Cardiac fibroblast (primary cell): ENCODE measurements at places on chromosomes 2 and 18.

DNA sequence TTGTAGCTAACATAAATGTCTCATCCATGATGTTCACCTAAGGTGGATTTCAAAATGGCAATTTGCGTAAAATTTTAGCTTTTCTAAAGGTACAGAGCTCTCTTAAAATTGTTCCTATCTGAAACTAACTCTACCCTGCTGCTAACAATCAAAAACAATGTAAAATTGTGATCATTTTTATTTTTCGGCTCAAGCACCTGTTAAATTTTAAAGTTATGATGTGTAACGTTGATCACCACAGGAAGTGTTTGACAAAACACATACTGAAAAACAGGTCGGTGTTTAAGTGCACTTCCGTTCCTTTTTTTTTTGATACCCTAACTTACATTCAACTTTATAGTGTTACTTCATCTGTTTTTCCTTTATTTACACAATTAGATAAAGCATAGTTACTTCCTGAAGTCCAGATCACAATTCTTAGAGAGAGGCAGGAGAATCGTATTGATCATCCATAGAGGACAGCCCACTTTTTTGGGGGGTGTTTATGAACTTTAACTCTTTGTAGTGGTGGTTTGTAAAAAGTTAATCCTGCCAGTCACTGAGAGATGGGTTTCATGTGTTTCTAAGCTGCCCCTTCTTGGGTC is 6.0 kb upstream of the NCK2 start:
- no peak for DNase-seq

- DNase-seq, result peak; percentile 14
These were observed 30.4 kb upstream of the MGAT4A start for GRCh38 chr2:98761267-98761781.

GRCh38 chr2:240957656-240958365 is 40.6 kb upstream of the SNED1 start:
- DNase-seq, result no peak

DNA sequence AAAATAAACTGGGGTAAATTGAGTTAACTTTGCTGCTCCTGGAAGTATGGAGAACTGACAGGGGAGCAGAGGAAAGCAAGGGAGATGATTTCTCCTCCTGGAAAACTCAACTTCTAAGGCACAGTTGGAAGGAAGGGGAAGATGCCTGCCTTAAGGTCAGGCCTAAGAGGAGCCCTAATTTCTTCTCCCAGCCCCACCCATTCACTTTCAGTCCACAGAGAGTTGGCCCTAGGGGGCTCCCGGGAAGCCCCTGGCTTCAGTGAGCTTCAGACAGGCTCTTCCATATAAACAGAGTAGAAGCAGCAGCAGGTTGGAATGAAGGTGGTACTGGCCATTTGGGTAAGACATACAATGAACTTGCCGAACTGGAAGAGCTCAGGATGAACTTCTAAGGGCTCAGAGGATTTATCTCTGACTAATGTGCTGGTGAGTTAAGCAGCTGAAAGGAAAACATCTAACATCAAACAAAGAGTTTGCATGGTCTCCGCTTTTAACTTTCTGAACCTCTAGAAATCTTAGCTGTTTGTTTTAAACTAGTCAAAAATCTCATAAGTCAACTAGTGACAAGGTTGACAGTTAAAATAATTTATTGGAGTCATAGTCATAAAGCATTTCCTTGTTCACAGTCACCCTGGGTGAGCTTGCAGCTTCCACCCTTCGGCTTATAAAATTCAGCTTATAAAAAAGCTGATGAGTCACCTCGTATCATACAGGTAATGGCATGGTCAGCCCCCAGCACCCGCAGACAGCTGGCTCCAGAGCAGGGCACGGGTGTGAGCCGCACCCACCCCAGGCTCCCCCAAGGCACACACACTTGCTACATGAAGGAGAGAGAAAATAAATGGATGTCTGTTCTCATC is 9.8 kb downstream of the MALL start:
- DNase-seq, result no peak

GRCh38 chr2:11786592-11786991 is 40.2 kb downstream of the LPIN1 start:
- DNase-seq, result no peak

- DNase-seq, result peak; percentile 39
These were observed 155.0 kb downstream of the TTC32 start for GRCh38 chr2:19746611-19747309.

- DNase-seq, result no peak
These were observed 83.0 kb upstream of the FZD7 start for GRCh38 chr2:201950606-201951005.

DNA sequence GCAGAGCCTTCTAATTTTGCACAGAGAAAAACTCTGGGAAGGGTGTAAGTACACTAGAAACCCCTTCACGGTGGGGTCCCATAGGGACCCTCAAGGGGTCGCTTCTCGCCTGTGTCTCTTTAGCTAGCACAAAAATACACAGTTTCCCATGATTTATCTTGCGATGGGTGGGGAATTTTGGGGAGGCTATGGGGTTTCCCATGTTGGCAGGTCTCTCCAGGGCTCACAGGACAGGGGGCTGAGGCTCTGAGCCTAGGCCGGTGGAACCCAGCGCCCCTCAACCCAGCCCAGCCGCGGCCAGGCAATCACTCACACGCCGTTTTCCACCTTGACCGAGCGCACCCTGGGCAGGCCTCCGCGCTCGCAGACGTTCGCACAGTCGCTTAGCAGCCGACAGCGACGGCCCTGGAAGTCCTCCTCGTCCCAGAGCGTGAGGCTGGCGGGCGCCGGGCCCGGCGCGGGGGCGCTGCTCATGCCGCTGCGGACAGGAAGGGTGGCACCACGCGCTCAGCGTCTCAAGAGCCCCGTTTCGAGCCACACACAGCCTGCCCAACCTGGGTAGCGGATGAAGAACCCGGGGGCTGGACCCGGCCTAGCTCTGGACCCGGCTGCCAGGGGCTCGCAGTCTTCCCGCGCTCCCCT is 398 bp downstream of the CRYBA2 start:
- no peak for DNase-seq

DNA sequence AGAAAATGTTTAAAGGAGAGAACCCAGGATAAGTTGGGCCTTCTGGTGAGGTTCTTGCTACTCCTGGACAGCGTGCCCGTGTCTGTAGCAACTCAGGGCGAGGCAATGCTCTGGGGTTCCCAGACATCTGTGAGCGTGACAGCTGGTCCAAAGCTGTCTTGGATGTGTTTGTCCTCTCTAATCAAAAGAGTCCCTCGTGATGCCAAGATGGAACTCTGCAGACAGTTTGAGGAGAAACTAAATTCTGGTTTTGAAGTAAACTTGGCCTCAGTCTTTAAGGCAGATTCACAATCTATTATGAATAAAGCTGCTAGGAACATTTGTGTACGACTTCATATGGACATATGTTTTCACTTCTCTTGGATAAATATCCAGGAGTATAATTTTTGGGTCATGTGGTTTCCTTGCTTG is 47.3 kb downstream of the TMEM17 start:
- DNase-seq, result no peak

DNA sequence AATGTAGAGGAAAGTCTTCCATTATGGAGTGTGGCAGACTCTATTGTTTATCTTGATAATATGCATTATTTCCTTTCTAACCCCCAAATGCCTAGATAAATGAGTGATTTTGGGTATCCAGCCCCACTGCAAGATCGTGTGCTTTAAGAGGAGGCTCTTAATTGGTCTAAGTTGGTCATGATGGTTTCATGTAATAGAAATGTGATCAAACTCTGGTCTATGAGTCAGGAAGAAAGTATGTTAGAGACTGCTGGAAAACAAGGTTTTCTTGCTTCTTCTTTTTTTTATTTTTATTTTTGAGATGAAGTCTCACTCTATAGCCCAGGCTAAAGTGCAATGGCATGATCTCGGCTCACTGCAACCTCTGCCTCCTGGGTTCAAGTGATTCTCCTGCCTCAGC is 344.5 kb upstream of the TNP1 start:
- DNase-seq, result peak; percentile 74

DNA sequence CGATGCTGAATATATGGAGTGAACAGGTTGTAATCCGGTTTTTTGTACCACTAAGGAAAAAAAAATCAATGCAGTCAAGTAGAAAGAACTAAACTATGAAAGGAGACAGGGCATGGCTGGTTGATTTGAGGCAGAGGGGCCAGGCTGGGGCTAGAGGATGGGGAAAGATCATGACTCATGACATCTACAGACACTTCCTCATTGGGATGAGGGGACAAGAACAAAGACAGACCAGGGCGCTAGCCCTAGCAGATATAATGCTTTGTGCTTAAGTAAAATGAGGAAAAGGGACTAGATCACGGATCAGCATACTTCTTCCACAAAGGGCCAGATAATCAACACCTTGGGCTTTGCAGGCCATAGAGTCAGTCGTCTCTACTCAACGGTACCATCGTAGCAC is 55.8 kb downstream of the ST6GAL2 start:
- DNase-seq, result no peak

GRCh38 chr2:39486071-39486470 is 49.0 kb upstream of the MAP4K3 start:
- no peak for DNase-seq

- peak; percentile 27 for DNase-seq
These were observed 570 bp downstream of the SCRN3 start for GRCh38 chr2:174395969-174396630.

GRCh38 chr2:149375801-149376361 is 45.5 kb downstream of the LYPD6 start:
- no peak for DNase-seq

- DNase-seq, result peak; percentile 51
These were observed 270.0 kb upstream of the FN1 start for GRCh38 chr2:215705771-215706361.

- no peak for DNase-seq
These were observed 3.1 kb downstream of the RMC1 start for GRCh38 chr18:23506393-23506792.

DNA sequence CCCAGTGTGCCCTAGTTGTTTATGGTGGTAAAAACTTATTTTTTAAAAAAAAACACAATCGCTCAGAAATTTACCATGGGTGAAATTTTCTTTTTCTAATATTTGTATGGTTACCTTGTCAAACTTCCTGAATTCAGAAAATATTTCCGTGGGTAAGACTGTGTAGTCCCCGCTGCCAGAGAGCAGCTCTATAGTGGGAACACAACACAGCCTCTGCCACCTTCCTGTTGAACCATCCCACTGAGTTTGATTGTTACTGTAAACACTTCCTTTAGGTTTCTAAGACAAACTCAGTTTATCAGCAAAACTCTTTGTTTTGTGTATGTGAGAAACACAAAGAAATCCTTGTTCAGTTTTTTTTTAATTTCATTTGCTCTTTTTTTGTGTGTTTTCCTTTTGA is 17.9 kb downstream of the DNAH6 start:
- no peak for DNase-seq

DNA sequence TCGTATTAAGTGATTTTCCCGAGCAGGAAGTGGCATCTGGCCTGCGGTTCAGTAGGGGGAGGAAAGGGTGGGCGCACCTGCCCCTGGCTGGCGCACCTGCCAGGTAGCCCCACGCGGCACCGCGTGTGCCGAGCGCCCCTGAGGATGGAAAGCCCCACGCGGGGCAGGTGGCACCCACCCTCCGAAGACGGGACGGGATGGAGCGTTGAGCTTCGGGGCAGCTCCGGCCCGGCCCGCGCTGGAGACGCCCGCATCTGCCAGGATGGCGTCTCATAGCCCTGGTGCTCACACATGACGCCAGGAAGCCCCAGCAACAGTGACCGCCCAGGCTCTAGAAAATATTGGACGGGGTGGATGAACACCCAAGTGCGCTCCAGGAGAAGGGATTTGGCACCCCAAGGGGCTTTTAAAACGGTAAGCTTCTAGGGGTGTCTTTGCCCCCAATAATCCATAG is 2.5 kb upstream of the NFATC1 start:
- DNase-seq, result no peak

DNA sequence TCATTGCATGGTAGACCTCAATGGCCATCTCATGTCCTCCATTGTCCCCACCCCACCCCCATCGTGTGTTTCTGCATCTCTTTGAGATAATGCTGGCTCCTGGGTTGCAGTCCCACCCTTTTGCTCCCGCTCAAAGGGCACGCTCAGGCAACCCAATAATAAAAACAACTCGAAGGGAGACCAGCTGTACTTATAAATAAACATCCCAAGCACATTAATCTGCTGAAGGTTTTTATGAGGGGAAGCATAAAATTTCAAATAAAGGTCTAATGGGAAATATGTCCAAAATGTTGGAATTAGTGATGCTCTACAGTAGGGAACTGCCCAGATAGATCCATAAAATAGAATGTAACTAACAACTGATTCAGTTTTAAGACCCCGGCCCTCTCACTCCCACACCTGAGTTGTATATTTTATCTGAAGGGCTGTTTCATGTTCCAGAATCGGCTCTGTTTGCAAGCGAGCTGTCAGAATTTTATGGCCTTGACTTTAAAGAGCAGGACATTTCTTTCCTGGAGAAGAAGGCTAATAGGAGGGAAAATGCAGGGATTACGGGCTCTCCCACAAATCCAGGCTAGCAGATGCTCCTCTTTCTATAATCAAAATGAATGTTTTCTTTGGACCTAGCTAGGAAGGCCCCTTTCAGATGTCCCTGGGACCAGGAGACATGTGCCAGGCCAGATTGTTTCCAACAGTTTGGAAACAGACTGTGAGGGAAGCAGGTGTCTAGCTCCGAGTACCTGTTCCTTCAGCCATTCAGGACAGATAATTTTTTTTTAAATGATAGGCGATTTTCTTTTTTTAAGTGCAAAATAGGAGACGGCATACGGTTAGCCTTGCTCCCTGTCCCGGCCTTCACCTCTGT is 103.7 kb downstream of the APOB start:
- DNase-seq, result no peak

DNA sequence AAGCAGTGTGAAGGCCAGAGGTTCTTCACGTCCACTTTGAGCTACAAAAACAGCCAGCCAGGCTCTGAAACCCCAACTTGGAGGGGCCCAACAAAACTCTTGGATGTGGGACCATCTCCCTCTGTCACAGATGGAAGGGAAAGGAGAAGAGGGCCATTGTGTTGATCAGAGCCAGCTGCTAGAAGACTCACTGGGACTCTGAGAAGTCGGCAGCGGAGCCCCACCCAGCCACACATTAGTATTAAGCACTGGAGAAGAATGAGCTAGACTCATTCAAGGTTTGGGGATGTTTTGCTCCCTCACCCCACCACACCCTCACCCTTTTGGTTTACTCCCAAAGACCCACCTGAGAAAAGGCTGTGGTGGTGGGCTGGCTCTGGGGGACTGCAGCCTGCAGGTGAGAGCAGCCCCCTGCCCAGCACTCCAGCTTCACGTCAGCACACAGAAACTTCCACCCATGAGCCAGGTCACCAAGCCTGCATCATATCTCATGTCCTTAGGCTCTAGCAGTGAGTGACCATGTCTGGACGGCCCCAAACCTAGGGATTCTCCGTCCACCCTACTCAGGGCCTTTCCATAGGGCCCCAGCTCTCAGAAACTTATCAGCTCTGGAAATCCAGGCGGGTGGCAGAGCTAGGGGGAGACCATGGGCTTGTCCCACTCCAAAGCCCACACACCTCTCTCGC is 12.6 kb downstream of the TEX51 start:
- DNase-seq, result no peak

DNA sequence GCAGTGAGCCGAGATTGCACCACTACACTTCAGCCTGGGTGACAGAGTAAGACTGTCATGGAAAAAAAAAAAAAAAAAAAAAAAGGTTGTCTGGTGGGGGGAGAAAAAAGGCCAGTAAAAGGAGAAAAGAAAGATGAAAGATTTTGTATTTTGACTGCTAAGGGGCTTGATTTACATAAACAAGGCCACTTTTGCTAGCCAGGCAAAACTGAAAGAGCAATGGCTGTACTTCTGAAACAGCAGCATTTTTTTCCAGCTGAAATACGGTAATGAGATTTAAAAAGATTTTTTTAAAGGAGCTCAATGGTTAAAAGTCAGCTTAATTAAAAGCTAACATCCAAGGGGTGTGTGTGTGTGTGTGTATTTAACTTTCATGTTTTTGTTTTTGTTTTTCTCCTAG is 11.3 kb upstream of the OXER1 start:
- DNase-seq, result no peak
